Myocyte (in vitro differentiated cells): ENCODE measurements at places on chromosomes 6 and 20. TPM values are rescaled to one million over a fixed set of nuclear protein-coding genes. Genes with fewer than 3 reads are reported as not detected.

DNA sequence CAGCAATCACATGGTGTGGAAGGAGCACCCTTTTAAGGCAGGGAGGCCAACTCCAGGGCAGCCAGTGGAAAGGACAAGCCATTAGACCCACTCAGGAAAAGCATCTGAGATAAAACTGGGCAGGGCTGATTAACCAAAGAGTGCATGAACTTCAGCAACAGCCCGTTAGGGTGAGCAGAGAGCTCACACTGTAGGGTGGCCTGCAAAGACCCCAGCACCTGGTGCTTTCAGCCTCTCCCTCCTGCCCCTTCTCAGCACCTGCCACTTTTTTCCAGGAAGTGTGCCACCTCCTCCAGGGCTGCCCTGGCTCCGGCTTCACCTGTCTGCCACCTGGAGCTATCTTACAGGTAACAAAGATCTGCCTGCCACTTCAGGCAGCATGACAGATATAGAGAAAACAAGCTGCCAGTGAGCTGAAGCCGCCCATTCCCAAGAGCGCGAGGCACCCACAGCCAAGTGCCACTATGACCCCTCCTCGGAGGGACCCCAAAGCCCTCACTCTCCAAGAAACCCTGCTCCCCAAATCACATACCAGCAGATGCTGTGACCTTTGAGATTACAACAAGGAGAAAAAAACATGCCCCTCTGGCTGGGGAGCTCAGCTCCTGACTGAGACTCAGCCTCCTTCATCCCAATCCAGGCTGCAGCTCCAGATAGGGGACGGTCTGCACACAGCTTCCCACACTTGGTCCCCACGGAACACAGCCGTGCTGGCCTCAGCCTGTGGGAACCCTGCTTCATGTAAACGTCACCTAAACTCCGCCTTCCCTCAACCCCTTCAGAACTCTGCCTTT is 71.2 kb downstream of the ABHD12 start:
- DNase-seq: no peak

- DNase-seq: no peak
Observed at GRCh38 chr6:136752554-136752953, 39.7 kb downstream of the MAP3K5 start.

DNA sequence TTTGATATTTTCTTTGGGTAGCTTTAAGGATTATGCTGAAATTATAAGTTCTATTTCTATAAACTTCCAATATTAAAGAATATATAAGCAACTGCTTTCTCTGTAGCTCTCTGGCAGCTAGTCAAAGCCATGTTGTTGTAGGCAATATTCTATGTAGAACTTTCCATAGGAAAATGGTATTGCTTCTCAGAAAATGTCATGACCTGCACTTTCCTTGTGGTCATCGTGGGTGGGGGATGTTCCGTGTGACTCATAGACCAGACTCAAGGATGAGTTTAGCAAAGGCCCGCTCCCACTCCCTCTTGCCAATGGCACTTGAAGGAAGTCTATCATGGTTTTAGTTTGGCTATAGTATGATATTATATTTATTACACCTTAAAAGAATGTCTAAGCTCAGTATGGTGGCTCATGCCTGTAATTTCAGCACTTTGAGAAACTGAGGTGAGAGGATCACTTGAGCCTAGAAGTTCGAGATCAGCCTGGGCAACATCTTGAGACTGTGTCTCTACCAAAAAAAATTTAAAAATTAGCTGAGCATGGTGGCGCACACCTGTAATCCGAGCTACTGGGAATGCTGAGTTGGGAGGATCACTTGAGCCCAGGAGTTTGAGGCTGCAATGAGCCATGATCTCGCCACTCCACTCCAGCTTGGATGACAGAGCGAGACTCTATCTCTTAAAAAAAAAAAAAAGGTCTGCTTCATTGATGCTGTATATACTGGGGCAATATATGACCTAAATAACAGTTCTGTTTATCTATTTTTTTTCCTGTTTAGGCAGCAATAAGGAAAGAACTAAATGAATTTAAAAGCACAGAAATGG is 36.6 kb upstream of the LTV1 start:
- peak; percentile 51 for DNase-seq

DNA sequence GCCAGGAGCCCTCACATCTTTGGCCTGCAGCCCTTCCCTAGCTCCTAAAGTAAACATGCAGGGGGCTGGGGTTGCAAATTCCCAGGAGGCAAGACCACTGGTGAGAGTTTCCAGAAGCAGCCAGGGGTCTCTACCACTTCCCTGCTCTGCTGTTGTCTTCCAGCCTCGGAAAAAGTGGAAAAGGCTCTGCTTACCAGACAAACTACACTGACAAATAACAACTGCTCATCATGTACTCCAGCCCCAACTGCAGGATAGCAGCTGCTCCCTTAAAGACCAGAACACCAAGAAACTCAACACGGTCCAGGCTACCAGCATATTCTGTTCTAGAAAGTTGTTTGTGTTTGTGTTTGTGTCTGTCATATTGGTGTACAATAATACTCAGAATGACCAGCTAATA is 187.5 kb upstream of the MARCKS start:
- DNase-seq: no peak

DNA sequence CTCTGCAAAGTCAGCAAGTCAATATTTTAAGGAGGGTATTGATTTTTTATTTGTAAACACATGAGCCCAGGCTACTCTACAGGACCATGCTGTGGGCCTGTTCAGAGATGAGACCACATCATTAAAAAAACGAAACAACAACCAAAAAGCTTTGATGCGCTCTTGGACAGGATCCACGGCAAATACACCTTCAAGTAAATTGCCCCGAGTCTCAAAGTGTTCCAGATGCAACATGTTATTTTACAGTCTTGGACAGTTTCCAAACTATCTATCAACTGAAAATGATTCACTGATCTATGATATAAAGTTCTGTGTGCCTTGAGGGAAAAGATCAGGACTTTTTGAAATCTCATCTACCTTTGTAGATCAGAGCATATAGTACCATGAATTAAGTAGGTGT is 25.8 kb upstream of the CARMIL1 start:
- no peak for DNase-seq

DNA sequence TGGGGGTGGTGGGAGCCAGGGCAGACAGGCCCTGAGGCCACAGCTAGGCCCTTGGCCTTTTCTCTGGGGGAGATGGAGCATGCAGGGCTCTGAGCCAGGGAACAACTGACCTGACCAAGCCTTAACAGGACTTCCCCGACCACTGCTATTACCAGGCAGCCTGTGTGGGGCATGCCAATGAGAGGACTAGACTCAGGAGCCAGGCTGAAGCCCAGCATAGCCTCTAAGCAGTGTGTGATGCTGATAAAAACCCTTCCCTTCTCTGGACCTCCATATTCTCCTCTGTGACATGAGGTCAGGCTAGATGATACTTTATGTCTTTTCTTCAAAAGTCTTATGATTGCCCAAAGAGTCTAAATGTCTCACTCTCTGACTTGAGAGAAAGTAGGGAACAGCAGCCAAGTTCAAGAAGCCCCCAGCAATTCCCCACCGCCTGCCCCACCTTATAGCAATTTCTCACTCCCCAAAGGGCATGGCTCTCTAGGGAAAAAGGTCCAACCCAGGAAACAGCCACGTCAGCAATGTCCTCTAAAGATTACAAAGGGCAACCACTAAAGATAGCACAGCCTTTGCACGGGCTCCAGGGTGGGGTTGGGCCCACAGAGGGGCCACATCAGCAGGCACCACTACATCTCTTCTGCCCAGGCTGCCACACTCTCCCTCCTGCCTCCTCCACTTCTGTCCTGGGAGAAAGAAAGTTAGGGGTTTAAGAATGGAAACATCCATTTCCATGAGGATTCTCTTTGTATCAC is 71.3 kb downstream of the TRERF1 start:
- no peak for DNase-seq

GRCh38 chr6:147046141-147046877 is 157.9 kb upstream of the STXBP5 start:
- DNase-seq: no peak

GRCh38 chr6:14664621-14665315 is 547.2 kb downstream of the CD83 start:
- DNase-seq: no peak

- no peak for DNase-seq
Observed at GRCh38 chr20:10520528-10520927, 85.4 kb downstream of the SLX4IP start.

DNA sequence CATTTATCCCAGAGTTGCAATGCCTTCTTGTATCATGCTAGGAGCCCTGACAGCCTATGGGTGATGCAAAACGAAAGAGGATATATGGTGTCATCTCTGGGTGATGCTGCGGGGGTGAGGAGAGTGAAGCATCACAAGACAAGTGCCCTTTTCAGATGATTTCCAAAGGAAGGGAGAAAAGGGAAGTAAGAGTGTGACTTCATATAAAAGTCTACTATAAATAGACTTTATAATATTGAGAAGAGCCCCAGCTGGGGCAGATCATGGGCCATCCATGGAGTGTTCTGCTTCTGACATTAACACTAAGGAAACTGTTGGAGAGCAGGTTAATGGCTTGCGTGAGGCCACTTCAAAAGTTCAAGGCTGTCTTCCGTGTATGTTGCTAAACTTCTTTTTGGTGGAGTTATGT is 4.4 kb downstream of the CD83 start:
- DNase-seq: no peak

GRCh38 chr6:68876792-68877493 is 241.9 kb downstream of the ADGRB3 start:
- DNase-seq: peak; percentile 21

DNA sequence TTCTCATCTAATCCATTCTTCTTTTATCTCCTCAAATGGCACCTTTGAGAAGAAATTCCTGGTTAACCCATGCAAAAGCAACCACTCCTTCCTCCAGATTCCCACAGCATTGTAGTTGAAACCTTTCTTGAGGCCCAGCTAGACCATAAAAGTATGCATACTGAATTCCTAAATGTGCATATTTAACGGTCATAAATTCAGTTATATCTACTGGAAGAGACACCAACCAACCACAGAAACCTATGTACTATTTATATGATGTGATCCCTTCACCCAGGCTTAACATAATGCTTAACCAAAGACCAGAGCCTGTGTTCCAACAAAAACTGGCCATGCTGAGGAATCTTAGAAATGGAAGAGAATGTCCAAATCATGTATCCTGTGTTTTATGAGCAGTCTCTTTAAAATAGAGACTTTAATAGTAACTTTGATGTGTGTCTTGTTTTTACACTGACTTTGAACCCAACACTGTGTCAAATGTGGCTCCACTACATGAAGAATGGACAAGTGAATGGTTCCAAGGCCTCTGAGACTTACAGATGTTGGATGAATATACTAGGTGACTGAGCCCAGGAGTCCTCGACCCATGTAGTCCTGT is 11.4 kb upstream of the TAF8 start:
- no peak for DNase-seq

- DNase-seq: no peak
Observed at GRCh38 chr20:45097485-45098102, 3.3 kb downstream of the KCNS1 start.

GRCh38 chr6:51108563-51109234 is 290.0 kb downstream of the TFAP2B start:
- no peak for DNase-seq

DNA sequence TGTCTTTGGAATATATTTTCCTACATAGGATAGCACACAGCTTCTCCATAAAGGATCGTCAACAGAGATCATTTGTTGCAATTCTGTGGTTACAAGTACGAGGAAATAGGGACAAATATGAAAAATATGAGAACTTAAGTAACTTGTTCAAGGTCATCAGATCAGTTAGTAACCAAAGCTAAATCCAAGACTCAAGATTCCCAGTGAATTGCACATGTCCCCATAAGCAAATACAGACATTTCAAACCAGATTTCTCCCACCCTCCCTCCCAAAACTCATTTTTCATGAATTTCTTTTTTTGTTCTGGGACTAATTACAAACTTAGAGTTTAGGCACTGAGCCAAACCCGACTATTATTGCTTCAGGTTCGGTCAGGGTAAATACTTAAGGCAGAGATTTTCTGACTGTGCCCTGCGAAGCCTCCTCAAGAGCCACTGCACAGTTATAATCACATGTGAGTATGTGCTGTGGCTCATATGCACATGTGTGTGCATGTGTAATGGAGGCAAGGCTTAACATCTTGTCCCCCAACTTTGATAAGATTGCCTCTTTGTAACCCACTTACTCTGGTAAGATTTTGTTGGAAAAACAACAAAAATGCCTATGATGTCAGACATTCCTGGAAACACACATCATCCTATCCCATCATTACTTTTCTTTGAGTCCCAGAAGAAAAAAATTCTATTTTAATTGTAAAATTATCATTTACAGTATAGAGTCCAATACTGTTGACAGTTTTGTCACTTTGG is 216.2 kb downstream of the CD83 start:
- DNase-seq: no peak

DNA sequence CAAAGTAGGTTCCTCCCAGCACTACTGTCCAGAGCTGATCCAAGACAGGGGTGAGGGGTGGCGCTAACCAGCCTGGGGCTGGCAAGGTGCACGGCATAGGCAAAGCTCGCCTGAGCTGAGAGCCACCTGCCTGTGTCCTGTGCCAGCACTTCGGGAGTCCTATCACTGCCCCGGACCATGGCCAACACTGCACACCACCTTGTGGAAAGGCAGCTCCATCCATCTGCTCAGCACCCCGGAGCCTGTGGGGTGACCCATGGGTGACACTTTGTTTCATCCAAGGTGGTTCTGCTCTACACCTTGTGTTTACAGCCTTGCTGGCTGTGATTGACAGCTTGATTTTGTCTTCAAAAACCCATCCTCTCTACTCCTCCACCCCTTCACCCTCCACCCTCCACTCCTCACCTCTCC is 32.9 kb upstream of the GATA5 start:
- DNase-seq: no peak

DNA sequence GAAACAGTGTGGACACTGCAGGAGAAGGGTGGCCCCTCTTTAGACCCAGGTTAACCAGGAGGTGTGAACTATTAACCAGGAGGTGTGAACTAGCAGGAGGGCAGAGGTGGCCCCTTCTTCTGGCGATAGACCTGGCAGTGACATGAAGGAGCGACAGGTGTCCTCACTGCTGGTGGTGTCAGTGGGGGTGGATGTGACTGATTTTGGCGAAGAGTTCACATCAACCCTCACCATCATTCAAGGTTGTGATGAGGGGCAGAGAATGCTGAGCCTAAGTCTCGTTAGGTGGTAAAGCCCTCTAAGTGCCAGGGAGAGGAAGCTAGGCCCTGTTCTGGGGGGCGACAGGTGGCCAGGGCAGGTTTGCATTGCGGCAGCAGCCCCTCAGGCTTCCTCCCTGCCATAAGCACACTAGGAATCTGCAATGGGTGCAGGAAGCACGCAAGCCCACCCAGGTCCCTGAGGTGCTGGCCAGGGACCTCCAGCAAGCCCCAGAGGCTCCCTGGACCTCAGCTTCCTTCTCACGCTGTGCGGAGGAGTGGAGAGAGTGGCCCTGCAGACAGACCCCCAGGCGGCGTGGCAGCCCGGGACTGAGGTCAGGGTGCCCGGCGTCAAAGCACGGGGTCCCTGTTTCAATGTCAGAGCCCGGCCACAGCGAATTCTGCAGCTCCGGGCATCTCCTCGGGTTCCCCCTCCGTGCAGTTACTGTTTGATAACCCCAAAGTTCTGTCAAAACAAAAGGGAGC is 13.7 kb downstream of the NPEPL1 start:
- no peak for DNase-seq

- no peak for DNase-seq
Observed at GRCh38 chr6:109804020-109804419, 112.9 kb downstream of the FIG4 start.

Gene TFAP2C
- total RNA-seq: not detected in 2 replicates

Gene RARS2
- 28.7 and 31.2 TPM in 2 replicates for total RNA-seq

Gene TRIM15
- total RNA-seq: not detected in 2 replicates

Gene CFAP206
- total RNA-seq: not detected in 2 replicates

Gene DEFB124
- not detected in 2 replicates for total RNA-seq

Gene ASF1A
- 19.7 and 24.0 TPM in 2 replicates for total RNA-seq

Gene ISM1
- not detected in 2 replicates for total RNA-seq

Gene HDAC2
- total RNA-seq: 59.6 and 67.4 TPM in 2 replicates

Gene CAGE1
- total RNA-seq: not detected in 2 replicates
